Stimulated activated CD4-positive, alpha-beta T cell treated with anti-CD3 and anti-CD28 coated beads, Interleukin-4, amount 100 ng/mL, for 48 hours (primary cell): ENCODE measurements at places on chromosomes 16 and 17.

DNA sequence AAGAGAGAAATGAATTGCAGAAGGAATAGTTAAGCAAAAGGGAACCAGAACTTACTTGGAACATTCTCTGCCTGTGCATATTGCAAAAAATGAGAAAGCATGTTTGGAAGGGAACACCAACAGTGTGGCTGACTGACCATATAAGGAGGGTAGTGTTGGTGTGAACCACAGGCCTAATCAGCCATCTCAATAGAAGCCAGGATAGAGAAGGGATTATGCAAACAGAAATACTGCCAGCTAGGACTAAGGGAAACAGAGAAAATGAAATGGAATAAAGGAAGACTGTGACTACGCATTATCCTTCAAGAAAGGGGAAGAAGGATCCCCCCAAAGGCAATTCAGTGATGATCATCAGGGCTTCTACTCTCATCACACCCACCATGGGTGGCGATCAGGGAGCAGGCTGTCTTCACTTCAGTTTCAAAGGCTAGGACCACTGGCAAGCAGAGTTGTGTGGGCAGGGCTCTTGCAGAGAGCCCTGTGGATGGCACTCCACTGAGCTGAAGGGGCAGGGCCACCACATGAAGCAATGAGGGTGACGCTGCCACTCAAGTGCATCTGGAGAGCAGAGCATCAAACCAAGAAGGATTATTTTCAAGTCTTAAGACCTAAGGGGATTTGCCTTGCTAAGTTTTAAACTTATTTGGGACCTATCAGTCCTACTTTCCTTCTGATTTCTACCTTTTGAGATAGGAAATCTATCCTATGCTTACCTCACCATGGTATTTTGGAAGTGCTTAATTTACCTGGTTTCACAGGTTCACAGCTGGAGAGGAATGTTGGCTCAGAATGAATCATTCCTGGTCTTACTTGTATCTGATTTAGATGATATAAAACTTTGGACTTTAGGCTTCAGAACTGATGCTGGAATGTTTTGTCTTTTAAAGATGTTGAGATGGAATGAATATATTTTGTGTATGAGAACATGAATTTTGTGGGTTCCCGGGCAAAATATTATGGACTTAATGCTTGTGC, 140.5 kb downstream of the SSH2 start:
- DNase-seq: no peak

DNA sequence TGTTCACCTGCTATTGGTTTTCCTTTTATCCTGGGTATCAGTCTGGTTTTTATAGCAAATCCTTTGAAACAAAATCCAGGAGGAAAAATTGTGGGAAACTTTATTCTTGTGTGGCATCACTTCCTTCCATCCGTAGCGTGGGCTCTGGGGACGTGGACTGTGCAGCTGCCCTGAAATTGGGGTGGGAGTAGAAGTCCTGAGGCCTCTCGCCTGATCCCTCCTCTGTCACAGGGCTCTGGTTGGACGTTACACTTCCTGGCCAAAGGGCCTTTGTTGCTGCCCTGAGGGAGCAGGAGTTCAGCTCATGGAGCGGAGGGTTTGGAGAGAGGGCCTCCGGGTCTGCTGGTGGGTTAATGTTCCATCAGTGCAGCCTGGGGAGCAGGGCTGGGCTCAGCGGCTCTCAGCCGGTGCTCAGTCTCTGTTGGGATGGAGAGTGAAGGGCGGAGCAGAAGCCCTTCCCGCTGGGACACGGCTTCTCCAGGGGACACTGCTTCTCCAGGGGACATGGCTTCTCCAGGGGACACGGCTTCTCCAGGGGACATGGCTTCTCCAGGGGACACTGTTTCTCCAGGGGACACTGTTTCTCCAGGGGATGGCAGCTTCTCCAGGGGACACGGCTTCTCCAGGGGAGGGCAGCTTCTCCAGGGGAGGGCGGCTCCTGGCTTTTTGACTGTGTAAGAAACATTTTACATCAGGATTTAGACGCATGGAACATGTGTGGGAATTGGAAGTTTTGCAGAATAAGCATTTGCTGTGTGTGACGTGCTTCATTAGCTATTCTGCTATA, 15.2 kb upstream of the RPL13 start:
- DNase-seq: no peak

- no peak for DNase-seq
Measured at GRCh38 chr16:85853547-85854545, 45.1 kb upstream of the IRF8 start.

- no peak for DNase-seq
Measured at GRCh38 chr16:84941921-84942320, 69.4 kb downstream of the ZDHHC7 start.

DNA sequence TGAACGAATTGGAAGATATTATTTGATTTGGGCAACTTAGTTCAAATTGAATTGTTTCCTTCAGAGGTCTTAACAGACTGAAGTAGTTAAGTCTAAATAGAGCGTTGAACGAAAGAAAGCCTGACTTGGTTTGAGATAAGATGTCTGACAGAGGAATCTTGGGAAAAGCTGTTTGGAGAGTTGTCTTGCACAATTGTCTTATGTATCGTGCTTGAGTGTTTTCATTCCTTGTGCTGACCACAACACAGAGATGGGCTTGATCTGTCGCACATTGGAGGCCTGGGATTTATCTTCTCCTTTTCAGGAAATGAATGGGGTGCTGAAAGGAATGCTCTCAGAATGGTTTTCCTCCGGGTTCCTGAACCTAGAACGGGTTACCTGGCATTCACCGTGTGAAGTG, 7.8 kb downstream of the MLYCD start:
- DNase-seq: no peak

- DNase-seq: no peak
Measured at GRCh38 chr17:45342306-45342705, 25.5 kb upstream of the MAP3K14 start.

GRCh38 chr16:19853742-19854542, 30.7 kb downstream of the GPRC5B start:
- DNase-seq: no peak

DNA sequence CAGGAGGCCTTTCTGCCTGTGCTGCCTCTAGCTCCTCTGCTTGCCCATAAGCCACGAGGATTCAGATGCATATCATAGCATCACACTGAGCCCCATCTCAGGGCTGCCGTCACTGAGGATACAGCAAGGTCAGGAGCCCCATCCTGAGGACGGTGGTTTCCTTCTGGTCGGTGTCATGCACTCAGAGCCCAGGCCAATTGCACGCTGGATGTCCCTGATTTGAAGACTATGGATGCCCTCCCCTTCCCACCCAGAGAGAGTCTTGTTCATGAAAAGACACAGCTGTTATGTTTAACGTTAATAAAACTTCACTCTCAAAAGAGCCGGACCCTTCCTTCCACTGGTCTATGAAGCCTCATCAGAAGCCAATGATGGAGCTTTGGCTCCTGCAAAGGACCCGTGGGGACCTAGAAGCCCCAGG, 19.9 kb downstream of the COTL1 start:
- DNase-seq: no peak

- no peak for DNase-seq
Measured at GRCh38 chr16:79171931-79172705, 428.4 kb downstream of the MAF start.

DNA sequence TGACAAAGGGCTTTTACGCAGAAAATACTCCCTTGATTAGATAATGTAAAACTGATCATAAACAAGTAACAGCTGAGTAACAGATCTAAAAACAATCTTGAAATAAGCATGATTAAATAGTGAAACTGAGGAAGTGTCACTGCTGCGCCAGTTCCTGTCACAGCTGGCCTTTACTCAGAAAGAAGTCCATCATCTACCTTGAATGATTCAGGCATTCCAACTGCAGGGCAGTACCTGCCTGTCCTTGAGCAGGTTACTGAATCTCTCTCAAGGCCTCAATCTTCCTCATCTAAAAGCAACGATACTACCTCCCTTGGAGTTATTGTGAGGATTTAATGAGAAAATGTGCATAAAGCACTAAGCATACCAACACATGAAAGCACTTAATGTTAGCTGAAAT, 12.7 kb downstream of the PHLPP2 start:
- DNase-seq: no peak

GRCh38 chr17:47192554-47192953, 3.5 kb upstream of the CDC27 start:
- DNase-seq: no peak
